ENCODE measurements at places on chromosomes 5 and 9.

DNA sequence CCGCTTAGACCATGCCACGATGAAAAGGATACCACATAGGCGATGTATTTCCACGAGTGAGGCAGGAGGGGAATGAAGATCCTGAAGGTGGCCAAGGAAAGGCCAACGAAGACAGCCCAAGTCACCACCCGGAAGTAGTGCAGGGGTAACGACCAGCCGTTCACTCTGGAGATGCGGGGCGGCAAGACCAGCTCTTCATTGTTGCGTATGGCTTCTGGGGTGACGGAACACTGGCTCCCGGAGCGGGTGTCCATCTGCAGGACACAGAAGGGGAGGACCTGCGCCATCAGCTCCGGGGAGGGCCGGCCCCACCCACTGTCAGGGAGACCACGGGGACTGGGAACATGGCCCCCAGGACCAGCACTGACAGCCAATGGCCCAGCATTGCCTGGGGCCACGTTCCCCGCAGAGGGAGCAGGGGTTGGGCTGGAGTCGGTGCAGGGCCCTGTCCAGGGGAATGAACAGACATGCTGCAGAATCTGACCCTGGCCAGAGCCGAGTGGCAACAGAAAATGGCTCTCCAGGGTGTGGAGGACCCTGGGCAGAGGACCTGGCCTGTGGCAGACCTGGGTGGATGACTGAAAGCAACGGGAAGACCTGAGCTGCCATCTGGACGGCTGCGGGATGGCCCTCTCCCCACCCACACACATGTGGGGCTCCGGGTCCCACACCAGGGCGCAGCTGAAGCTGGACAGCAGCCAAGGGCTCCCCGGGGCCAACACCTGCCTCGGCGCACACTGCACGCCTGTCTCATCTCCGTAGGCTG, 17.7 kb downstream of the ZDHHC11B start:
- no peak for DNase-seq

DNA sequence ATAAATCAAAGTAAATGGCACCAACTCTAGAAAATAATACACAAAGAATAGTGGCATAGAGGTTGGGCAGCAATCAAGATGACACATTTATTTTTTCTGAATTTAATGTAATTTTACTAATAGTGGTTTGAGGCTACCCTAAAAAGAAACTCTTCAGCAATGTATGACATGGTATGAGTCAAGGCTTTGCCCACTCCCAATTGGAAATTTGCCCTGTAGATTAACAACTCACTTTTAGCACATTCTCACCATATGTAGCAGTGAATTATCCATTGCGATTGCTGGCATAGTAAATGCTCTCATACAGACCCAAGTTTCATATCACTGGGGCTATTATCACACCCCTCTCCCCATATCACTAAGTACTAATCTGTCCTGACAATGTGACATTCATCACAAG, 832.1 kb upstream of the ZNF608 start:
- no peak for DNase-seq

DNA sequence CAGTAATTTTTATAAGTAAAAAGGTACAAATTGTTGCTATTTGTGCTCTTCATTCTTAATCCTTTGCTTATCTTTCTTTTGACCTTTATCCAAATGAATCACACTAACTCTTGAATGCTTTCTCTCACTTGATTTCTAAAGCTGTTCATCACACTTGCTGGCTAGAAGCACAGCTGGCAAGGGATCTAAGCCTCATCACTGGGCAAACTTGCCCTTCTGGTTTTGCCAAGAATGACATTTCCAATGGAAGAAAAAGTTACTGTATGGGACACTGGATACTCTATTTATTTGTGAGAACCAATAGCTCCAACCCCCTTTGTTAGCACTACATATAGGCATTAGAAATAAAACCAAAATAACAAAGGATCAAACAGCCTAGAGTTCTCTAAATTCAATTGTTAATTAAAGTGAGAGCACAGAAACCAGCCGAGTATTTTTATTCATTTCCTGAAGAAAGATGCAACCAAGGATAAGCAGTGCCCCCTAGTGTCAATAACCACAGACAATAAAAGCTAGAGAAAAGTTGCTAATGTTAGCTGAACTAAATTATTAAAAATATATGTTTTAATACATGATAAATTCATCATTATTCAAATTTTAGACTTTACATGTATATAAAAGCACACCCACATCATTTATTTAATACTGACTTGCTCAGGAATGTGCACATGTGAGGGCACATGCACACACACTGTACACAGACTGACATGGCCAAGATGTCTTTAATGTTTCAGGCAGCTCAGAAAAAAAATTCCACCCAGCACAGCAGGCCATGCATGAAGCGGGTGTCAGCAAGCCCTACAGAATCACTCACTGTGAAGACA, 59.8 kb upstream of the POU5F2 start:
- peak; percentile 65 for DNase-seq

DNA sequence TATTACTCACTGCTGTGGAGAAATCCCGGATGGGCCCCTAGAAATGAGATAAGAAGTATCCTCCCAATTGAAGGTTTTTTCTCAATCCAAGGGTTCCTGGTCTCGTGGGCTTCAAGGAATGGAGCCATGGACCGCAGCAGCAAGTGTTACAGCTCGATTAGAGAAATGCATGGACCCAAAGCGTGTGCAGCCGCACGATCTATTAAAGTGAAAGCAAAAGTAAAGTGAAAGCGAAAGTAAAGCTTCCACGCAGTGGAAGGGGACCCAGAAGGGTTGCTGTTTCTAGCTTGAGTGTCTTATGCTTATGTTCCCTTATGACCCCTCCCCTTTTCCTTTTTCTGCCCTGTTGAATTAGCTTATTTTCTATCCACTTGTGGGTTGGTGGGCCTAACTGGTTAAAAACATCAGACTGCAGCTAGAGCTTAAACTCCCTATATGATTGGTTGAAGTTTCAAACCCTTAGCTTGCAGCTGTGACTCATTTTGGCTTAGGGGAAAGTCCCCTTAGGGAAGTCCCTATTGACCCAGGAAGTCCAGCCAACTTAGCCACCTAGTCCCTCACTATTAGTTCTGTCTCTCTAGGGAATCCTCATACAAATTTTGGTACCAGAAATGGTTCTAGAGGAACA, 1111.8 kb downstream of the TAF11L14 start:
- no peak for DNase-seq

DNA sequence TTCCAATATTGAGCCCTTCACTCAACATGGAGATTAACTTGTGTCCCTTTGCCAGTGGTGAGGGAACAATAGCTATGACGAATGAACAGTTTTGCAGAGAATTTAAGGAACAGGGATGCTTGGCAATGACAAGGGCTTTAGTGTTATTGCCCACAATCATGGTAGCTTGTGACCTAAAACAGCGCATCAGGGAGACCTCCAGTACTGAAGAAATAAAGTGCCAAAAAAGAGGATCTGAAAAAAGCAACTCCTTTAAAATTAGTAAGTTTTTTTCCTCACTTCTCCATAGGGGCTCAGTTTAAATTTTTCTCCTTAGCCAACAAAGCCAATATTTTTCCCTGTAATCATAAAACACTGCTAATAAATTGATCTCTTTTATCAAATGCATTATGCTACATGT, 41.8 kb upstream of the PAM start:
- no peak for DNase-seq

All from hippocampal formation (tissue), 2 donors.